ENCODE measurements at places on chromosomes 1 and 21.

DNA sequence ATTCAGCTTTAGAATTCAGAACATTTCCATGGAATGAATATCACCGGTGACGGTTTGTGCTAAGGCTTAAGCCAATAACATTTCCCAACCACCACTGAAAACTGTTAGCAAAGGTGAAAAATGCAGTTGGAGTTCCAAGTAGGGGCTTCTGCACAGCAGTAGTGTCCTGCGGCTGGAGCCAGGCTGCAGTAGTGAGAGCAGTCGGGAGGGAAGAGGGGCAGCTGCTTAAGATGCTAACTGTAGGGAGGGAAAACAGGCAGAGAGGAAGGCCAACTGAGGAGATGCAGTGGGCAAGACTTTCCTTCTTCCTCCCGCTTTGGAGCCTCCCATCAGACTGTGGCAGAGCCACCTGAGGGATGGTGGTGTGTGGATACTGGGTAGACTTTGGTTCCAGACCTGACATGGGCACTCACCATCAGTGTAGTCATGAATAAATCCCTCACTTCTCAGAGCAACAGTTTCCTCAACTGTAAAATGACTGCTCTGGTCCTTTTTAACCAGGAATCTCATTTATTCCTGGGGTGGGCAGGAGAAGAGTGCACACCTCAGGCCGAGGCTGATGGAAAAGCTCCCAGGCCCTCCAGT lies 3.2 kb downstream of the F3 start:
- no peak for DNase-seq

- no peak for DNase-seq
These were observed 42.4 kb upstream of the KCNQ4 start for GRCh38 chr1:40740997-40741736.

DNA sequence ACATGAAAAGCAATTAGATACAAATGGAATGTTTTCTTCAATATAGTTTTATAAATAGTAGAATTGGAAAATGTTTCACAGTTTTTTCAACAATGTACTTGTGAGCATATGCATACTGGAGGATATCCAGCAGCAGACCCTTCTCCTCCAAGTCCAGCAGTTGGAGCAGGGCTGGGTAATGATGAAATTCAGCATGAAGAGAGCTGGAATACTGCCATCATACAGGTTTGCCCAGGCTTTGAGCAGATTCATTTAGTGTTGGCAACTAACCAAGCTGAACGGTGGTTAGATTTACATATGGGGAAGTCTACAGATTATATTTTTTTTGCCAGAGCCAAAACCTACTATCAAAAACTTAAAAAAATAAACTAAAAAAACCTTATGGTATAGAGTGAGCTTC lies 38.3 kb downstream of the WDR3 start:
- no peak for DNase-seq

DNA sequence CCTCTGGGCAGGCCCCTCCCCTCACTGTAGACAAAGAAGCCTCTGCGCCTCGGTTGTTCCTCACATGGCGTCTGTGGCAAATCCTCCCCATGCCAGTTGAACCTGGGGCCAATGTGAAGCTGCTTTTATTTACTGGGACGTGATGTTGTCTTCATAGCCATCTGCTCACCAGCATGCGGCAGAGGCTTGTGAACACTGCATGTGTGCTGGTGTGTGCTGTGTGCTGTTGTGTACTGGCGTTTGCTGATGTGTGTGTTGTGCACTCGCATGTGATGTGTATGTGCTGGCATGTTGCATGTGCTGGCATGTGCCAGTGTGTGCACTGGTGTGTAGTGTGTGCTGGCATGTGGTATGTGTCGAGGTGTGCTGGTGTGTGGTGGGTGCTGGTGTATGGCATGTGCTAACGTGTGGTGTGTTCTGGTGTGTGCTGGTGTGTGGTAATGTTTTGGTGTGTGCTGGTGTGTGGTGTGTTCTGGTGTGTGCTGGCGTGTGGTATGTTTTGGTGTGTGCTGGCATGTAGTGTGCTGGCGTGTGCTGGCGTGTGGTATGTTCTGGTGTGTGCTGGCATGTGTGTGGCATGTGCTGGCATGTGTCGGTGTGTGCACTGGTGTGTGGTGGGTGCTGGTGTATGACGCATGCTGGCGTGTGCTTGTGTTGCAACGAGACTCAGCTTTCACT lies 37.2 kb upstream of the TRAPPC10 start:
- DNase-seq = no peak

GRCh38 chr1:227789084-227790033 lies 26.1 kb upstream of the PRSS38 start:
- peak; percentile 59 for DNase-seq

DNA sequence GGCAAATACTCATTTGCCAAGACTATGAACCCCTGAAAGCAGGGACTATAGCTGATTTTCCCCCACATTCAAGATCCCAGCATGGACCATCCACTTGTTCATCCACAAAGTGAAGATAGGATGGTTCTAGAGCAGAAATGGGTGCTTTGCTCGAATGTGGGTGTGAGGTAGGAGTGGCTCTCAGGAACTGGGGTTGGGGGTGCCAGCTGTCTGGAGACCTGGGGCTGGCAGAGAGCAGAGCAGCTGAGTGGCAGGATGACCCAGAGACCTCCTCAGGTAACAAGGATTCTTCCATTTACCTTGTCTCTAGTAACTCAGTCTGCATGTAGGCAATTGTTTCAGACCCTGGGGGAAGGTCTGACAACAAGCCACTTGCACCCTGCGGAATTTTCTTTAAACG lies 6.0 kb downstream of the S100A9 start:
- DNase-seq = no peak

DNA sequence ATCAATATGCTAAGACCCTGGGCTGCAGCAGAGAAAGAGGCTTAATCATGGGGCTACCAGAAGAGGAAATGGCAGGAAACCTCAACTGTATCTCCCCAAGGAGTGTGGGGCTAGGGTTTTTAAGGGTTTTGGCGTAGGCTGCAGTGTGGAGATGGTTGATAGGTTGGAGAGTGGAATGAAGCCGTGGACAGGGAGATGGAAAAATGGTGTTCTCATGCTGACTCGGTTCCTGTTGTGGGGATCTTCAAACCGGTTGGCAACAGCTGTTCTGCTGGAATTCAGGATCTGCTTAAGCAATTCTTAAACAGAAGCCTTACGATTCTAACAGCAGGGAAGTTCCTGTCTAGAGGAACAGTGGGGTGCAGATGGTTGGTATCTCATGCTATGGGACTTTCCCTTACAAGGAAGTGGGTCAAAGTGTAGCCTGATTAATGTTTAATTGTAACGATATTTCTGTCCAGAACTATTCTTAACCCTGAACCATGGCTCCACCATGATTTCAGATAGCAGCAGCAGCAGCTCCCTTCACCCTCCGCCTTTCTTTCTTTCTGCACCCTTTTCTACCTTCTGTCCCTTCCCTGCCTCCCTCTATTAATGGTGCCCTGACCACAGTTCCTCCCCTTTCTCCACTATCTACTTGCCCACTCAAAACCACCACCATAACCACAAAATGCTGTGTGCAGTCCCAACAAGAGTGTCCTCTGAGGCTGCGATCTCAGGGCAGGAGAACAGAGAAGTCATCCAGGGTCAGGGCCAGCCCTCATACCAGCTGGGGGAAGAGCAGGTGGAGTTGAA lies 30.8 kb downstream of the RSPH1 start:
- DNase-seq = peak; percentile 14

DNA sequence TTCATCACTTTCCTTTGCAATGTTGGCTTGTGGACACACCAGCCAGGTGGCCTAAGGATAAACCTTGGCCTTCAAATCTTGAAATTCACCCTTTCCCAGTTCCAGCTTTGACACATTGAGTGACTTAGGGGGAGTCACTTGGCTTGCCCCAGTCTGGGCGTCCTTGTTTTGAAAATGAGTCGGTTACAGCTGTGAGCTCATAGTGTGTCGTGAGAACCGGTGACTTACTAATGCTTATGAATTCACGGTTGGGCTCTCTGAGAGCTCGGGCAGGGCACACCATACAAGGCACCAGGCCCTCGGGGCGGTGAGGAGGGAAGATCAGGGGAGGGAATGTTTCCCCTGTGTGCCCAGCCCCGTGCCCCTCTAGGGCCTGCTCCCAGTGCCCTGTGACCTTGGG lies 126.9 kb upstream of the TMPRSS2 start:
- DNase-seq = peak; percentile 28

GRCh38 chr1:66607458-66607857 lies 73.5 kb downstream of the SGIP1 start:
- DNase-seq = no peak

DNA sequence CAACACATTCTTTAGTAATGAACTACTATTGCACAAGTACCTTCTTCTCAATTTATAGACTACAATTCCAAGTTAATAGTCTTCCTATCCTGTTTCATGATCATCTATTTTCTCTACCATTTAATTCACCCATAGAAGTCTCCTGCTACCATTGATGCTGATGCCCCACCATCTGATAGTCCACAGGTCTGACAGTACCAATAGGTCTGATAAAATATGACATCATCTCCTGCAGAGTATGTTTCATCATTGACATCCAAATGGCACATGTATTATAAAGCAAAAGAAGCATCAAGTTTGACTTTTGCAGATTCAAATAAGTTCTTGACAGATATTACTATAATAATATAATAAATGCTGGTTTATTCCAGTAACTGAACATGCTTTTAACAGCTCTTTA lies 5.5 kb downstream of the COP1 start:
- no peak for DNase-seq

DNA sequence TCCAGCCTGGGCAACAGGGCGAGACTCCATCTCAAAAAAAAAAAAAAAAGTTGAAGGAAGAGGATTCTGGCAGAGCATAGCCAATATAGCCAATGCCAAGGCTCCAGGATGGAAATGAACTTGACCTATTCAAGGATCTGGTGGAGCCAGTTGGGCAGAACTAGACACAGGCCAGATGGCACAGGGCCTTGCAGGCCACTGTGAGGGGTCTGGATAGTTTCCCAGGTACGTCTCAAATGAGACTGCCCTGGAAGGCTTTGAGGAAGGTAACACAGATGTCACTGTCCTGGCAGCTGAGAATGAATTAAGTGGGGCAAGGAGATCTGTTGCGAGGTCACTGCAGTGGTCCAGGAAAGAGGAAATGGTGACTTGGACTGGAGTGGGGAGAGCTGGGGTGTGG lies 12.0 kb upstream of the ARHGEF19 start:
- DNase-seq = no peak

GRCh38 chr21:35399706-35400105 lies 350.6 kb upstream of the RUNX1 start:
- DNase-seq = no peak

- DNase-seq = no peak
These were observed 296.7 kb downstream of the KCTD3 start for GRCh38 chr1:215863796-215864195.

DNA sequence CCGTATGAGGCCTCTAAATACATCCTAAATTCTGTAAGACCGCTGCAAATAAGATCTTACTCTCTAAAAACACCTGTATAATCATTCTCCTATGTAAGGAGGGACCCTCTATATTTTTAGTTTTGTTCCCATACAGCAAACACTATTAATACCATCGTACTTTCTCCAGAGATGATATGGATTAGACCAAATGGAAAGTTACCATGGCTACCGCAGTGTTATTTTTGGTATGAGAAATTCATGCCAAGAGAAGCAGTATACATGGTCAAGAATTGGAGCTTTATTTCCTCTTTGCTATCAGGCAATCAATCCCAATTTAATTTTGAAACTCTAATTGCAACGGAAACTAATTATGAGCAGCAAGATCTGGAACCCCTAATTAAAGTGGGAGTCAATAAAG lies 70.0 kb downstream of the BCAR3 start:
- no peak for DNase-seq

GRCh38 chr1:229563701-229564100 lies 5.2 kb upstream of the ABCB10 start:
- DNase-seq = no peak

DNA sequence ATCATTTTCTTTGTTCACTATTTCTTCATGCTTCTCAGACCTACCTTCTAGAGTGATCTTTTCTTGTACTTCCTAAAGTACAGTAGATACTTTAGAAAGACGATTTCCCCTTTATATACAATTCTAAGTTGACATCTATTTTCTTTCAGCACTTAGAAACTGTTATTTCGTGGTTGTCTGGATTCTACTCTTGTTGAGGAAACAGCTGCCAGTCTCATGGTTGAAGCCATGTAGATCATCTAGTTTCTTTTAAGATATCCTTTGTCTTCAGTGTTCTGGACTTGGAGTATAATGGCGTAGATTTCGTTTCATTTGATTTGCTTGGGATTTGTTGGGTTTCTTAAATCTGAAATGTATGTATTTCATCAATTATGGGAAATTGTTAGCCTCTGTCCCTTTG lies 67.6 kb downstream of the PKN2 start:
- DNase-seq = no peak

GRCh38 chr1:92907949-92908684 lies 53.1 kb downstream of the DIPK1A start:
- DNase-seq = no peak

DNA sequence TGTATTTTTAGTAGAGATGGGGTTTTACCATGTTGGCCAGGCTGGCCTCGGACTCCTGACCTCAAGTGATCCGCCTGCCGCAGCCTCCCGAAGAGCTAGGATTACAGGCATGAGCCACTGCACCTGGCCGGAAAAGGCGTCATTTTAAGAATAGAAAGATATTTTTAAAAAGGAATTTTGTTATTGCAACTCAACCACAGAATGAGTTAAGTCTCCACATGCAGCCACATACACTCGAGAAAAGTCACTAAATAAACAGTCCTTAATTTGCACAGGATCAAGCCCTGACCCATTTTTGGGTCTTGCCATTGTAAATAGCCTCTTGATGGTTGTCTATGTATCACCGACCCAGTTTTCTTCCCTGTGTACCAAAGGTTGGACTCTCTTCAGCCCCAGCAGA lies 85.5 kb downstream of the FBXO2 start:
- DNase-seq = no peak

All from sciatic nerve (tissue), 2 donors.